ENCODE measurements at places on chromosomes 7 and 10.
A peak's percentile ranks its signal among the peaks of the same experiment; 100 is the strongest.

DNA sequence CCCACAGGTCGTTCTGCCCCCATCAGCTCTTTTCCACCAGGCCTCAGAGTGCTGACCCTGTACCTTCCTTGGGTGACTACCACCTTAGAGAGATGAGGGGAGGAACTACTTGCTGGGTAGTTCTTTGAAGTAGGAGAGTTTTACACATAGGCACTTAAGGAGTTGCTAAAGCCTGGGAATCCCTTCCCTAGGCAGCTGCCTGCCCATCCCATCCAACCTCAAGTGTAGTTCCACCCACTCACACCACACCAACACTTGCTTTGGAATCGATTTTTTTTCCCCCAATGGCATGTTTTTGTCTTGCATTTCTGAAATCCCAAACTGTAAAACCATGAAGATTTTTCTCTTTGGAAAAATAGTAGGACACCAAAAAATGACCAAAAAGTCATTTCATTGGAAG lies 47.7 kb downstream of the FBXW4 start:
- no peak for DNase-seq

GRCh38 chr7:86645225-86645608 lies 1.5 kb downstream of the GRM3 start:
- DNase-seq = no peak

DNA sequence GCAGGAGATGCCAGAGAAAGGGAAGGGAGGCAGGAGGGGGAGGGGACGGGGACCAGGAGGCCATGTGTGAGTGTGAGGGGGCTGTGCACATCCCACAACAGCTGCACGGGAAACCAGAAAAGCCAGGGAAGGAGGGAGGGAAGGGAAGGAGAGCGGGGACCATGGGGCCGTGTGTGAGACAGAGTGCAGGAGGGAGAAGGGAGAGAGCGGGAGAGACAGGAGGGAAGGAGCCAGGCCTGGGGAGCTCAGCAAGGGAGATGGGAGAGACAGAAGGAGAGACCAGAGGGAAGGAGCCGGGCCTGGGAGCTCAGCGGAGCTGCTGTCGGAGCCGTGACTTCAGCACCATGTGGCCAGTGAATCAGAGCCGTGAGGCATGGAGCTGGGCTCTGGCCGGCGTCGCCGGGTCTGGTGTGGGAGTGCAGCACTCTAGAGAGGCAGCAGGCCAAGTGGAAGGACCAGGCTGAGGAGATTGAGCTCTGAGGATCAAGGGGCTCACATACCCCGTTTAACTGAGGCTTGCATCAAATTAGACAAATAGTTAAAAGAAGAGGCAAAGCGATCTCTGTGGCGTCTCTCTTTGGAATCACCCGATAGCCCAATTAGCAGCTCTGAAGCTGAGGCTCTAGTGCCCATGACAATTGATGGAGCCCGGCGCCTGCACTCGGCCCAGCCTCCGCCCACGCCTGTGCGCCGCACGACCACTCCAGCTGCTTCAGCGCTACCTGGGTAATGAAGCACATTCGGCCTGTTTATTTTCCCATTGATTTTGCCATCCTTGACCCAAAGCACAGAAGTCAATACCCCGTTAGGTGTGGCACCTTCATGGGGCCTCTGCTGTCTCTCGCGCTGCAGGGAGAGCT lies 150.4 kb downstream of the MAD1L1 start:
- DNase-seq = no peak

- no peak for DNase-seq
These were observed 624.5 kb downstream of the PARD3 start for GRCh38 chr10:34190580-34190979.

- DNase-seq = no peak
These were observed 12.3 kb upstream of the MRPS33 start for GRCh38 chr7:141027043-141027442.

DNA sequence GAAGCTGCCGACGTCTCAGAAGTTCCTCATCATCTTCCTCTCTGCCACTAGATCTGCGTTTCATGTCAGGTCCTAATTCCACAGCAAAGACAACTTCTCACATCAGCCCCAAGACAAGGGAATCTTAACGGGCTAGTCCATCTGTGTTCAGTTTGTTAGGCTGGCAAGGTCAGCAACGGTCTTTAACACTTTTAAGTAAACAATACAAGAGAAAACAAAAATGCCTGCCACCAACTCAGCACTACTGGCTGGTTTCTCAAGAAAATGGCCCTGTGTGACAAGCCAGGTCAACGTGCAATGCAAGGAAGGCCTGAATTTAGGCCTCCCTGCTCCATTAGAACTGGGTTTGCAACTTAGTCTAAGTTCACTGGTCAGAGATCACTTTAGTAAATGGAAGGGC lies 41.0 kb upstream of the AFAP1L2 start:
- DNase-seq = no peak

DNA sequence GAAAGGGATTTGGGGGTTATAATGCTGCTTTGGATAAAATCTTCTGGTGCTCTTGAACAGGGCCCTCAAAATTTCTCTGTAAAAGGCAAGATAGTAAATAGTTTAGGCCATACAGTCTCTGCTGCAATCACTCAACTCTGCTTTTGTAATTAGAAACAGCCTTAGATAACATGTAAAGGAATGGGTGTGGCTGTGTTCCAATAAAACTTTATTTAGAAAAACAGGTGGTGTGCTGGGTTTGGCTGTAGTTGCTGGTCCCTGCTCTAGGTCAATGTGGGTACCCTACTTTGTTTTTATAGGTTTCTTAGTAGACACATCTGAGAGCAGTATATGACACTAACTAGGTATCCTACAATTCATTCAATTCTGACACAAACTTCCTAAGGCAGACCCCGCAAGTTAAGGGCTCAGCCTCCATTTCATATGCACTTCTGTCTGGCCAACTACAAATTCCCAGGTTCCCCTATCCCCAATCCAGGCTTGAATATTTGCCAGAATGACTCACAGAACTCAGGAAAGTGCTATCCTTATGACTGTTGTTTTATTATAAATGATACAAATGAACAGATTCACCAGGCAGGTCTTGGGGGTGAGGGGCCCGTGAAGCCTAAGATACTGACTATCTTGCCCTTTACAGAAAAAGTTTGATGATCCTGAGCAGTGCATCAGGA lies 349.9 kb downstream of the RPS24 start:
- DNase-seq = no peak

- DNase-seq = no peak
These were observed 4.5 kb upstream of the EPHA1 start for GRCh38 chr7:143413123-143413522.

DNA sequence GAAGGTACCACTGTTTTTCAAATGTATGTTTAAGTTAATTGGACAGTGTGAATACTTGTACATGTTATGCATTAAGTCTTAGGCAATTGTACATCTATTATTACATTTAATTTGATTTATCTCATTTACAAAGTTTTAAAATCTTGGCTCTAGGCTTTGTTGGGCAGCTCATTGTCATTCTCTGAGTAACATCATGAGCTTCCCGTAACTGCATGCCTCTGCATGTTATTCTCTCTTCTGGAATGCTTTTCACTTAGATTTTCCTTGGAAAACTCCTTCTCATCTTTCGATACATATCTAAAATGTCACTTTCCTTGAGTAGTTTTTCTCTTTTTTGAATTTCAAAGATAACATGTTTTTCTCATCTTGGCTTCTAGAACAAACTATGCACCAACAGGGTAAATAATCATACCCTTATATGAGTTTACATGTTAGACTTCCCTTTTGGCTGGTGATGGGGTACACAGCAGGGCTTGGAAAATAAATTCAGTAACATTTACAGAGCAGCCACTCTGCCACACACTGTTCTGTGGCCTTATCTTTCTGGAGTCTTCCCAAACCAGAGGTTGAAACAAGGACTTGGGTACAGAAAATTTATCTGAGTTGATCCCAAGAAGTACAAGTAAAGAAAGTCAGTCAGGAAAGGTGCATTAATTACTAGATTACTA lies 42.2 kb upstream of the A1CF start:
- DNase-seq = no peak

DNA sequence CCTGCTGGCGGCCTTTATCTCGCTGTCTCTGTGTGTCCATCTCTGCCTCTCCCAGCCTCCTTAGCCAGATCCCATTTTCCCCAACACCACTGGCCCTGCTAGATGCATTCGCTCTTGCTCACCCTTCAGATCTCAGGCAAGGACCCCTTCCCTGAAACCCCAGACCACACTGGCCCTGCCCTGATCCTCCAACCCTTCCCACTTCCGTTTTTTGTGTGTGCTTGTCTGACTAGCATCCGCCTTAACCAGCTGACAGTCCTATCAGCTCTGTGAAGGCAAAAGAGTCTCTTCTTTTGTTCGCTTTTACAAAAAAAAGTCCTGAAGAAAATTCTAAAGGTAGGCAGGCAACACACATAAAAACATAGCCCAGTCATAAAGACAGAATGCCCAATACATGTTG lies 28.7 kb downstream of the CHST15 start:
- peak; percentile 51 for DNase-seq

GRCh38 chr10:33835556-33835955 lies 501.1 kb upstream of the NRP1 start:
- no peak for DNase-seq

GRCh38 chr7:8284606-8285005 lies 22.6 kb upstream of the ICA1 start:
- DNase-seq = no peak

GRCh38 chr7:148729984-148730733 lies 31.5 kb downstream of the CUL1 start:
- no peak for DNase-seq

- DNase-seq = peak; percentile 73
These were observed 1.5 kb downstream of the DOCK4 start for GRCh38 chr7:112204499-112205342.

DNA sequence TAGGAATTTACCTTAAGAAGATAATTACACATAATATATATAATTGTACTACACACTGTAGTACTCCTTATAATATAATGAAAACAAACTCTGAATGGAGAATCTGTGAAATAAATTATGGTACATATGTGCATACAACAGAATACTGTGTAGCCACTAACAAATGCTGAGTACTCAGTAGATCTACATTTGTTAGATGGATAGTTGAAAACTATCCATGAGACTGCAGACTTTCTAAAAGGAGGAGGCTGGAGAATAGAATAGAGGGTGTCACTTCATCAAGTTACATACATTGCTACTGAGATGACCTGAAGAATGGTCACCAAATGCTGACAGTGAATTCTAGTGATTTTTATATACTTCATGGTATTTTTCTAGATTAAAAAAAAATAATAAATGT lies 68.7 kb upstream of the OGDHL start:
- DNase-seq = no peak

GRCh38 chr10:124728071-124728829 lies 15.9 kb downstream of the FAM53B start:
- peak; percentile 92 for DNase-seq

DNA sequence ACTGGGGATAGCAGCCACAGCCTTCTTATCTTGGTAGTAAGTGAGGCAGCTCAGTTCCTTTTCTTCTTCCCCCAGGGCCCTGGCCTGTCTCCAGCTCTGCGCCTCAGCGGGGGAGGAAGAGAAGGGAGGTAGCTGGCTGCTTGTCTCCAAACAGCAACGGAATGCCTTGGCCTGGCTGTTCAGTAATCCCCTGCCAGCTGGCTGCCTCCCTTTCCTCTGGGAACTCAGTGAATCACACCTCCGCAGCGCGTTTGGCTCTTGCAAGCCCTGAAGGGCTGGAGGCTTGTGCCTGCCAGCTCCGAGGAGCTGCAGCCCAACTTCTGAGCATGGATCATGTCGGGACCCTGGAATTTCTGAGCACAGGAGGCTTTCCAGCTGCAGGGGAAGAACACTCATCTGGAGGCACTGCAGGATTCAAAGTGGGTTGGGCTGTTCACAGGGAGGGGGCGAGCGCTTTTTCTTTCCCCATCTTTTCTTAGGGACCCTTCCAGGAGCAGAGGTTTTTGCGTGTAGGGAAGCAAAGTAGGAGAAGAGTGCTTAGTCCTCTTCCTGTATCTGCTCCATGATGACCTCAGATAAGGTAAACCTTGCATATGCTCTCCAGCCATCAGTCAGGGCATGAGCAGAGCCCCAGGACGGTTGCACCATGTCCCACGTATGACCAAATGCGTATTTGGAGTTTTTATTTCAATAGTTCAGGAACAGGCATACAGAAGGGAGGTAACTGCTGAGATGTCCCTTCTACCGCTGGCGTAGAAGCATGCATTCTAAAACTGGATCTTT lies 253.2 kb upstream of the INHBA start:
- peak; percentile 50 for DNase-seq

GRCh38 chr10:25934621-25935139 lies 651 bp downstream of the MYO3A start:
- DNase-seq = no peak

- DNase-seq = no peak
These were observed 177.7 kb downstream of the CHCHD3 start for GRCh38 chr7:132904209-132904608.

DNA sequence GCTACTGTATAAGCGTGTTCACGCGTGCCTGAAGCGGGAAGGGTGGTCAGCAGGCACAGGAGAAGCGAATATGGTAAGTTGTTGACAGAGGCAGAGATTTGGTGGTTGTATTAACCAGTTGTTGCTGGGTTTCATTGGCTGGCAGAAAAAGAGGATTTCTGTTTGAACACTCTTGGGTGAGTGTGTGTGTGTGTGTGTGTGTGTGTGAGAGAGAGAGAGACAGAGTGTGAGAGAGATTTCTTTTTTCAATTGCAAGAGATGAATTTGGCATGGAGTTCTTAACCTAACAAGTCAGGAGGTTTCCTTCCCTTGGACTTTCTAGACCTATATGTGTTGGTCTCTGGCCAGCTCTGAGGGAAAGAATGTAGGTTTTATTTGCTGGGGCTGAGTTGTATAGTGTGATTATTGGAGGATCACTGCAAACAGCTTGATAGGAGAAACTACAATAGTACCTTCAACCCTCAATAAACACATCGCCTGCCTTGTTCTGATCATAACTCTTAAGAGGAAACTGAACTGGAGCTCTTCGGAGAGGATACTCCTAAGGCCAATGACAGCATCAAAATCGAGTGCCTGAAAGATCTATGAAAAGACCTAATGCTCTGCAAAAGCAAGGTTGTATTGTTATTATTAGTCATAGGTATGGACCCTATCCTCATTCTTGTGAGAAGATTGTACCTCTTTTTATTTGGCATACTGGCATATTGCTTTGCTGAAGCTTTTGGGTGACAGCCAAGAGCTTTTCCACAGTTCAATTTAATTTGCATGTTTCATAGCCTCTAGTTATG lies 1.2 kb downstream of the MCU start:
- peak; percentile 35 for DNase-seq

DNA sequence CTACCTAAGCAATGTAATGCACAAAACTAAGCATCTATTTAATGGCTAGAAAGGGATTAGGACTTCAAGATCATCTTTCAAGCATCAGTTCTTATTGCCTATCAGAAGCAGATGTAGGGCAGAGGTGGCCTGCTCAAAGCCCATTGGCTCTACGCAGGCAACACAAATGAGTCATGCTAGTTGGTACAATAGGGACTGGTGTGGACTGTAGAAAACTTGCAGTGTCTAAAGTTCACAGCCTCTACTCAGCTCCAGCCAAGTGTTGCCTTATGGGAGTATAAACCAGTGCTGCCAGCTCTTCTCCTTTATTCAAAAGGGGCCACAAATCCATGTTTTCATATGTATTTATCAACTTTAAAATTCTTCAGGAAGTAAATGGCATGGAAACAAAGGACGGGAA lies 31.7 kb downstream of the ASAH2 start:
- no peak for DNase-seq

GRCh38 chr10:75951627-75952026 lies 520.2 kb downstream of the LRMDA start:
- no peak for DNase-seq

GRCh38 chr10:58575491-58575890 lies 62.8 kb downstream of the BICC1 start:
- DNase-seq = no peak

GRCh38 chr7:151868396-151869108 lies 8.4 kb downstream of the PRKAG2 start:
- no peak for DNase-seq

GRCh38 chr10:86266446-86267242 lies 100.0 kb downstream of the GRID1 start:
- peak; percentile 55 for DNase-seq

Measured in suppressor macrophage treated with lipopolysaccharide for 1 hour (primary cell).